Stimulated activated CD4-positive, alpha-beta T cell treated with anti-CD3 and anti-CD28 coated beads, Interleukin-2, amount 100 ng/mL, for 4 hours (primary cell): ENCODE measurements at places on chromosomes 2 and 18.
A peak's percentile ranks its signal among the peaks of the same experiment; 100 is the strongest.

- DNase-seq = no peak
Measured at GRCh38 chr2:170610615-170611014, 104.5 kb upstream of the SP5 start.

- DNase-seq = no peak
Measured at GRCh38 chr18:68803356-68803755, 5.5 kb downstream of the CCDC102B start.

GRCh38 chr2:224173210-224173609 is 134.1 kb upstream of the SERPINE2 start:
- DNase-seq = no peak

- no peak for DNase-seq
Measured at GRCh38 chr2:241822264-241822623, 13.3 kb downstream of the NEU4 start.

GRCh38 chr2:46278952-46279351 is 18.3 kb upstream of the EPAS1 start:
- no peak for DNase-seq

DNA sequence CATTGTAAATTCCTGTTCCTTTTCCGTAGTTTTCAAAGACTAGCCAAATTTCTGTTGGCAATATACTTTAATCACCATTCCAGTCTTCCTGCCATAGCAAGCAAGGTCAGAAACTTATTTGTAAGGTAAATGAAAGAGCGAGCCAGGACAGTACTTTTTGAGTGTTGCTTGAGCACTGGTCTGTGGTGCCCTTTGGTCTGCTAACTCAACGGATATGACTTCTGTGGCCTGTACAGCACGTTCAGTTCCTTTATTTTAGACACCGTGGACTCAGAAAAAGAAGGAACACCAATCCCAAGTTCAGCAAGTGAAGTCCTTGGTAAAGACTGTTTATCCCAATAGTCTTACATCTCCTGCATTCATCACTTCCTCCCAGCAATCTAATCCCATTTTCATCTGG is 166.3 kb downstream of the MYO1B start:
- no peak for DNase-seq

GRCh38 chr2:100106460-100106859 is 35.9 kb downstream of the AFF3 start:
- DNase-seq = no peak

- no peak for DNase-seq
Measured at GRCh38 chr2:75612862-75613243, 33.7 kb upstream of the MRPL19 start.

- no peak for DNase-seq
Measured at GRCh38 chr2:96971926-96972444, 14.4 kb downstream of the FAM178B start.

DNA sequence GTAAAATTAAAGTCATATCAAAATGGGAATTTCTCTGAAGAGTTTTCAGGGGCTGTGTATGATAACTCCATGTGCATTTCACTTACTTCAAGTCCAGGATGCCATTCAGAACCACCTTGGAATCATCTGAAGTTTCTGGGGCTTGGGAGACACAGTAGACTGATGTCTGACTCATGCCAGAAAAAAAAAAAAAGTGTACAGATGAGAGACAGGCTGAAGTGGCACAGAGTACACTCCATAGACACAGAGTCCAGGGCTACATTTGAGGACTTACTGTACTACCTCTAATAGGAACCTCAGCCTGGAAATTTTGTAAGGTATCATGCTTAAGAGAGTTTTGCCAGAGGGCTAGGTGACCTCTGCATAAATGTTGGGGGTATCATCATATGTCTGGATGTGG is 92.0 kb downstream of the SS18 start:
- DNase-seq = no peak

- DNase-seq = no peak
Measured at GRCh38 chr2:17873021-17873420, 5.4 kb upstream of the KCNS3 start.

DNA sequence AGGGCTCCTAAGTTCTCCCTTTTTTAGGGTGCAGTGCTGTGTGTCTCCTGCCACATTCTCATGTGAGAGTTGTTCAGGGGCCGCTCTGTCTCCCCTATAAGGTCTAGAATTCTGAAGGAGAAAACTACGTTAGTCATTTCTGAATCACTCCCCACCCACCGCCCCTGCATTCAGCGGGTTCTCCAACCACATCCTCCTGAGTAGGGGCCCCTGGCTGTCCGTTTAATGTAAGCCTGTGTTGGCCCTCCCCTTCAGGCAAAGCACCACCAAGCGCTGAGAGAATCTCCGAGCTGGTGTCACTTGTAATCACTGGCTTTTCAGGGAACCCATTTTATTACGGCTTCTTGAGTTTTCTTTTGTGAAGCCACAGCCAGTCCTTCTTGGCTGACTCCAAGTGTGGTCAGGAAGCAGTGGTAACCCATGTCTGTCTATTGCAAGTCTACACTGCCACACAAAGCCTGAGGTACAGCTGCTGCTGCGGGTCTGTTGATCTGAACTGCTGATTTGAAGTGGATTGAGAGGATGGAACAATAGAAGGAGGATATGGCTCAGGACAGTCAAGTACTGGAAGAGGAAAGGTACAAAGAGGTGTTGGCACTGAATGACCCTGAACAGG is 16.9 kb downstream of the LCT start:
- peak; percentile 77 for DNase-seq

- no peak for DNase-seq
Measured at GRCh38 chr18:58110398-58110797, 66.4 kb downstream of the NEDD4L start.

GRCh38 chr2:47006374-47007222 is 91.0 kb upstream of the MCFD2 start:
- DNase-seq = no peak

DNA sequence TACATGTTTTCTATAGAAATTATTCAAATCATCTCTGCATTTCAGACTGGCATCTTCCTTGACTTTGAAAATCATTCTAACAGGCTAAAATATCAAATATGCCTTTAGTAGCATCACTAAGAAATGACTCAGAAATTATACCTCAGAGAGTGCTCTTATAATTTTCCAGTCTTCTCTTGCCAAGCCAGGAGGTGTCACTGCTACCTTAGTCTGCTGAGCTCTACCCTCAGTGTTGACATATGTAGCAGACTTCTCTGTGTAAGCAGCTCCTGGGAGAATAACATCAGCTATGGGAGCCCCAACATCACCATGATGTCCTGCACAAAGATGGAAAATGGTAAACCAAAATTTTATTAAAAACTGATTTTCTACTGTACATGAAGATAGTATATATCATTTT is 31.6 kb downstream of the NDUFS1 start:
- DNase-seq = no peak

- no peak for DNase-seq
Measured at GRCh38 chr2:8602809-8603208, 79.0 kb upstream of the ID2 start.

GRCh38 chr2:143526498-143526897 is 397.3 kb downstream of the ARHGAP15 start:
- DNase-seq = no peak

- DNase-seq = no peak
Measured at GRCh38 chr2:142323206-142323605, 192.4 kb upstream of the LRP1B start.

- no peak for DNase-seq
Measured at GRCh38 chr2:45121236-45121927, 112.1 kb upstream of the SIX2 start.

- no peak for DNase-seq
Measured at GRCh38 chr2:136098441-136098840, 19.5 kb downstream of the CXCR4 start.

DNA sequence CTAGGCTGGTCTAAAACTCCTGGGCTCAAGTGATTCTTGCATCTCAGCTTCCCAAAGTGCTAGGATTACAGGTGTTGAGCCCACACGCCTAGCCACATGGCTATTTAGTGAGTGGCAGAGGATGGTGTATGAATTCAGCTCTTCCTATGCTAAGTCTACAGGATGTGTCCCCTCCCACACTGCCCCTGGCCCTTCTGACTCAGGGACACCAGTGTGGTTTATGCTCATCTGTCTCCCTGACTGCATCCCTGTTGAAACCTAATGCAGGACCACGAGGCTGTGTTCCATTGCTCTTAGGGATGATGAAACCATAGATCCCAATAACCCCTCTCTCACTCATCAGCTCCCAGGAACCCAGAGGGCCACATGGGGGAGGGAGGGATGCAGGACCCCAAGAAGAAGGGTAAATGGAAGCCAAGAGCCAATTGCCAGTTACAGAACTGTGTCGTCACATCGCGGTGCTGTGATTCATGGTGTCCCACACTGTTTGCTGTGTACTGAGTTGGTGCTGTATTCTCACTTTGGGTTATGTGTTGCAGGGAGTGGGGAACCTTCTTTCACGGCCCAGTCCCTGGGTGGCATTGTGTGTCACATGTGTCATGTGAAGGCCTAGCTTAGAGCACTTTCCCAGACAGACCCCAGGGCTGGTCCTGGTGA is 102.9 kb upstream of the HAAO start:
- no peak for DNase-seq

- DNase-seq = no peak
Measured at GRCh38 chr2:15160201-15160991, 400.7 kb downstream of the NBAS start.

GRCh38 chr2:3622967-3623366 is 28.1 kb downstream of the COLEC11 start:
- no peak for DNase-seq

GRCh38 chr2:148924514-148925178 is 49.6 kb downstream of the KIF5C start:
- no peak for DNase-seq

DNA sequence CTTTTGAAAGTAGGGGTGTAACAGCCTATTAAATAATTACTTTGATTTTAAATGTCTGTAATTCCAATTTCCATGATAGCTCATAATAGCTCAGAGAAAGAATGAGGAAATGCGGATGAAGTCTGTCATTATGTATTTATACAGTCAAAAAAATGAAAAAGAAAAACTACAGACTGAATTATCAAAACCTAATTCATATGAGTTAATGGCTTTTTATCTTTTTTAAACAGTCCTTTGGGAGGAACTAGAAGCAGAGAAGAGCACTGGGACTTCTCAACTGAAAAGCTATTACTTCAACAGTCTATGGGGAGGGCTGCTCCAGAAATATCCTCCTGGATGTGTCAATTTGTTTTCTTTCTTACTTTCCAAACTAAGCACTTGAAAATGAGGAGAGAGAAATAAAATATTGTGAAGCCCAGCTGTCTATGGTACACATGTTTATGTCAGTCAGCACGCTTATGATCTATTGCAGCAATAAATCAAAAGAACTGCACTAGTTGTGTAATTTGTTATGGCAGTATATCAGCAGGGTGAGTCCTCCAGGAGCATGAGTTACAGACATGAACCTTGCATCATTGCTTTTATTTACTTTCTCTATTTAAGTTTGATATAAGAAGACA is 1550.2 kb downstream of the LRP1B start:
- DNase-seq = no peak

DNA sequence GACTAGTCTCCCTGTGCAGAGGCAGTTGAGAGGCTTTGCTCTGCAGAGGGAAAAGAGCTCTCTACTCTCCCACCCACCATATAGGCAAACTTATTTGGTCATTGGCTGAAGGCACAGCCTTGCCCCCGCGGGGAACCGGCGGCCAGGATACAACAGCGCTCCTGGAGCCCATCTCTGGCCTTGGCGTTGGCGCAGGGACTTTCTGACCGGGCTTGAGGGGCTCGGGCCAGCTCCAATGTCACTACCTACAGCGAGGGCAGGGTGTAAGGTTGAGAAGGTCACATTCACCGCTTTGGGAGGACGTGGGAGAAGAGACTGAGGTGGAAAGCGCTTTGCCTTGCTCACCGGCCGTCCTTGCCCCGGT is 2.2 kb downstream of the ONECUT2 start:
- DNase-seq = no peak

DNA sequence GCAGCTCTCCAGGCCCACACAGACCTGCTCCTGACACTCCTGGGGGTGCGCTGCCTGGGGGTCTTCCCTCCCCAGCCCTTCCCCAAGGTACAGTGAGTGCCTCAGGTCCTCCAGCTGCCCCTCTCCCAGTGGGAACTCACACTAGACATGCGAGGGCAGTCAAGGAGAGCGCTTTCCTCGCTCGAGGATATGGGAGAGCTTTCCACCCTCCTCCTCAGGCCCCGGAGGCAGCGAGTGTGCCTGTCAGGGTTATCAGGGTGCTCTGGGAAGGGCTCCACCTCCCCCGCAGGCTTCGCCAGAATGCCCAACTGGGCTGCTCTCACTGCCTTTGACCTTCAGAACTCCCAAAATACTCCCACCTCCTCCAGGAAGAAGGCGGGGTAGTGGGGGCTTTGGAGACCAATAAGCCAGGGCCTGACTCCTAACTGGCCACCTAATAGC is 85.7 kb upstream of the LAPTM4A start:
- DNase-seq = no peak

DNA sequence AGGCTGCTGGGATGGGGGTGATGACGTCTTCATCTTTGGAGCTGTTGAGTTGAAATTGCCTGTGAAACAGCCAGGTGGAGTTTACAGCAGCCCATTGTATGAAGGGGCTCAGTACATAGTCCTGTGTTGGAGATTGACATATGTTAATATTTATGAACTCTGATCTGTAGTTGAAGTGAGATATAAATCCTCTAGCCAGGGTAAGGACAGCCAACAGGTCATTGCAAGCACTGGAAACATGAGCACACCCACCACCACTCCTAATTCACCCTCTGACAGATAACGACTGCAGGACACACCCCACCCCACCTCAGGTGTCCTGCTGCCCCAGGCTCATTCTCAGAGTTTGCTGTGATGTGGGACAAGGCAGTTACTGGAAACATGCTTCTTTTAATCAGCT is 112.4 kb upstream of the TRIB2 start:
- no peak for DNase-seq

DNA sequence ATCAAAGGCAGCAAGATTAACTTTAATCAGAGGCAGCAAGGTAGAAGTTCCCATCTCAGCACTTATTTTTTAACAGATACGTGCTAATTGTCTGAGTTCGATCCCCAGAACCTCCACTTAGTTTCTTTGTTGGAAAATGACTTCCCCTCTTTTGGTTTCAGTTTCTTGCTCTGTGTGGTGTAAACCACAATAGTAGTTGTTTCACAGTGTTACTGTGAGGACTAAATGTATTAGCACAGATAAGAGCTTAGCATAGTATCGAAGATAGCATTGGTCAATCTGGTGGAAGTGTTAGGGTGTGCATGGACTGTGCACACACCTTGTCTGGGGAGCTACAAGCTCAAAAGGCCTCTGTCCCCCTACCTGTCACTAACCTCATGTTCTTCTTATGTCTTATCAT is 988.3 kb upstream of the GYPC start:
- DNase-seq = no peak

DNA sequence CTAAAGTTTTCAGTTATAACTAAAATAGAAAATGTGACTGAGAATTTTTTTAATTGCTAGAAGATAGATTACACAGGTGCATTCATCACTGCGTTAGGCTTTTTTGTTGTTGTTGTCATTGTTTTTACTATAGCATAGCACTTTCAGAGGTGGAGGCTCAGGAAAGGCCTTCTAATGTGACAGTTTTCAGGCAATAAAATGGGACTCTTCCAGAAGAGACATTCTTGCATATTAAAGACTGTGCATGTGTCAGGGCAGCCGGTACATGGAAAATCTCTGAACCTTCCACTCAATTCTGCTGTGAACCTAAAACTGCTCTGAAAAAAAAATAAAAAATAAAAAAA is 175.2 kb downstream of the METTL4 start:
- DNase-seq = no peak
